Activated naive CD8-positive, alpha-beta T cell treated with anti-CD3 and anti-CD28 coated beads, Interleukin-2, amount 10 ng/mL, durations not matched to agents 7 days and 5 days (primary cell): ENCODE measurements at places on chromosomes 1 and 21. TPM values are rescaled to one million over a fixed set of nuclear protein-coding genes. Genes with fewer than 3 reads are reported as not detected.

LGR6 gene
- 5.2 TPM for total RNA-seq

CHRM3 gene
- 0.20 TPM for total RNA-seq

RASSF5 gene
- total RNA-seq: 211 TPM

INSRR gene
- 0.48 TPM for total RNA-seq

FOXD3 gene
- not detected for total RNA-seq

DIP2A gene
- 78.8 TPM for total RNA-seq

FYB2 gene
- total RNA-seq: not detected

- DNase-seq: no peak
Observed at GRCh38 chr1:207991583-207992026, 80.7 kb upstream of the CD34 start.

- DNase-seq: no peak
Observed at GRCh38 chr21:35119501-35120047, 70.5 kb upstream of the RUNX1 start.

DNA sequence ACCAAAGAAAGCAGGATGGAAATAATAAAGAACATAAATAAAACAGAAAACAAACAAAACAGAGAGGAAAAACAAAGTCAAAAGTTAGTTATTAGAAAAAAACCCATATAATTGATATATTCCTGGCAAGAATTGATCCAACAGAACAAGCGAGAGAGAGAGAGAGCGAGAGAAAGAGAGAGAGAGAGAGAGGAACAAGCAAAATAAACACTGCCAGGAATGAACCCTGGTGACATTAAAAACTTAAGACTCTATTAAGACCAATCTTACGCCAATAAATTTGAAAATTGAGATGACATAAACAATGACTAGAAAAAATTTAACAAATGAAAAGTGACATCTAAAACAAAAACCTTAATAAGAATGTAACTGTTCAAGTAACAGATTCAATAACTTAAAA, 64.1 kb downstream of the COP1 start:
- no peak for DNase-seq

DNA sequence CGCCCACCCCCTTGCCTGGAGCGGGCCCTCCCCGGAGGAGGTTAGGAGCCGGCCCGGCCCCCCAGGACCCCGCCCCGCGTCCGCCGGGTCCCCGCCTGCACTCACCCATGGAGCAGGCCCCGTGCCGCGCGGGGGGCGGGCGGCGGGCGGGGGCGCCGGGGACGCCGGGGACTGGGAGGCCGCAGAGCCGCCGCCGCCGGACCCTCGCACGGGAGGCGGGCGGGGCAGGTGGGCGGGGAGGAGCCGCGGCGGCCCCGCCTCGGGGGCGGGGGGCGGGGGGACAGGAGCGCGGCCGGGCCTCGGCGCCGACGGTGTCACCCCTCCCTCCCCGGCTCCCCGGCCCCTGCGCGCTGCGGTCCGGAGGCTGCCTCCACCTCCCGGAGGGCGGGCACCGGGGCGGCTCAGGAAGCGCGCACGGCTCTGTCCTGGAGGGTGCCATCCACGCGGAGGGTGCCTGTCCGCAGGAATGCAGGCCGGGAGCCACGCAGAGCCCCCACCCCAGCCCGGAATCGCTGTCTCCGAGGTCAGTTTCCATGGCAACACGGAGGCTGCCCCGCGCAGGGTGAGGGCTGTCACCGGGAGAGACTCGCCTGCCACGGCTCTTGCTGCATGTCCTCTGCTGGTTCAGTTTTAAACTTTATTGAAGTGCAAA, 5.9 kb upstream of the PLEKHG5 start:
- DNase-seq: peak; percentile 69

GRCh38 chr1:168007691-168008090, 70.8 kb upstream of the MPC2 start:
- no peak for DNase-seq

DNA sequence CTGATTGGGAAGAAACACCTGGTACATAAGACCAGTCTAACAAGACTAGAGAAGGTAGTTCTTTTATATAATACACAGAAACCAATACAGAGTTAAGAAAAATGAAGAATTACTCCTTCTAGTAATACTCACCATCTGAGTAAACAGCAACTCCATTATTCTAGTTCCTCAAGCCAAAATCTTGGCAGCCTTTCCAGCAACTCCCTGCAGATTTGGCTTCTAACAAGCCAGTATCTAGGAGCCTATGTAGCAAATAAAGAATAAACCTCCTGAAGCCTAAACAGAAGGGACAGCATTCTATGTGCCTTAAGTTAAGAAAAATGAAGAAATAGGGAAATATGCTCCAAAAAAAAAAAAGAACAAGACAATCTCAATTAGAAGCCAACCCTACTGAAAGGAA, 24.5 kb downstream of the ERO1B start:
- no peak for DNase-seq

DNA sequence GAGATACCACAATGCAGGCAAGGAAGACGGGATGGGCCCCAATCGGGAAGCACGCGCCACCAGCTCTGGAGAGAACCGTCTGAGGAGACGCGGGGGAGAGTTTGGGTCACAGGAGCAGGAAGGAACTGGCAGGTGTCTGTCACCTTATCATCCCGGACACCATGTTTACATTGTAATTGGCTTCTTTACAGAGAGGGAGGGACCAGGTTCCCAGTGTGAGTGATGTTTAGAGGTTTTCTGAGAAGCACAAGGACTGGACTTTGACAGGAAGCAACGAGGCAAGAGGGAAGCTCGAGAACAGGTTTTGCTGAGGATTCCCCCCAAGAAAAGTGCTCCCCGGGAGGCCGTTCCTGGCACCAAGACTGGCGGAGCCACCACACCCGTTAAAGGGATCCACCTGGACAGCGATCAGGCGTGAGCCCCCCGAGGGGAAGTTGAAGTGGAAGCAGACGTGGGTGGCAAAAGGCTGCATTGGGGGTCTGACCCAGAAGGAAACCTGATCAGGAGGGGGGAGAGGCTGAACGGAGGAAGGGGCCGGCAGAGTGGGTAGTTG, 957 bp downstream of the EPS15 start:
- peak; percentile 55 for DNase-seq

- DNase-seq: no peak
Observed at GRCh38 chr1:154589780-154590179, 18.2 kb downstream of the ADAR start.

DNA sequence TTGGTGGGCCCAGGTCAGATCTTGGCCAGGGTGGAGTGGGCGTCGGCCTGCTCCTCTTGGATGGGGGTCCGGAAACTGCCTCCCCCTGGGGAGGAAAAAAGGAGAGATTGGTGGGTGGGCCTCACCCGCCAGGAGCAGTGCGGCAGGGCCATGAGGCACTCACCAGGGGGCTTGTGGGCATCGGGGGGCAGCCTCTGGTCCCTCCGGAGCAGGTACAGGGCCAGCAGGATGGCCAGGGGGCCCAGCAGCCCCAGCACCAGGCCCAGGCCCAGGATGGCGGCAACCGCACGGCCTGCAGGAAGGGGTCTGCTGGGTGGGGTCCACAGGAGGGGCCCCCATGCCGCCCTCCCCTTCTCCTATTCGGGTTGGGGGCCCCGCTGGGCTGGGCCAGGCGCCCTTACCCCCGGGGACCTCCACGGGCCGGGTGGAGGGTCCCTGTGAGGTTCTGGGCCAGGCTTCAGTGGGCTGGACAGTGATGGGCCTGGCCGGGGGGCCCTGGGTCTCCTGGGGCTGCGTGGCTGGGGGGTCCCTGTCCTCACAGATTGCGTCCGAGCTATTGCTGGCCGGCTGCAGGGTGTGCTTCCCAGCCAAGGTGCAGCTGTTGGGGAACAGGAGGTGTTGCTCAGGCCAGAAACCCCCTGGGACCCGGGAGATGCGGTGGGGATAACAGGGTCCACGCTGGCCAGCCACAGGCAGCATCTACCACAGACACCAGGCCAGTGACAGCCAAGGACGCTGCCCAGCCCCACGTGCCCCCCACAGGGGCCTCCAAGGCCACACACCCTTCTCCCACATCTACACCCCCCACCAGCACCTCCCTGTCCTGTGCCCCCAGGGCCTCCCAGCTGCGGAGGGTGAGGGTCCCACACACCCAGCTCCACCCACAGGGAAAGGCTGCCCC, 2.2 kb downstream of the TNFRSF4 start:
- DNase-seq: peak; percentile 41

DNA sequence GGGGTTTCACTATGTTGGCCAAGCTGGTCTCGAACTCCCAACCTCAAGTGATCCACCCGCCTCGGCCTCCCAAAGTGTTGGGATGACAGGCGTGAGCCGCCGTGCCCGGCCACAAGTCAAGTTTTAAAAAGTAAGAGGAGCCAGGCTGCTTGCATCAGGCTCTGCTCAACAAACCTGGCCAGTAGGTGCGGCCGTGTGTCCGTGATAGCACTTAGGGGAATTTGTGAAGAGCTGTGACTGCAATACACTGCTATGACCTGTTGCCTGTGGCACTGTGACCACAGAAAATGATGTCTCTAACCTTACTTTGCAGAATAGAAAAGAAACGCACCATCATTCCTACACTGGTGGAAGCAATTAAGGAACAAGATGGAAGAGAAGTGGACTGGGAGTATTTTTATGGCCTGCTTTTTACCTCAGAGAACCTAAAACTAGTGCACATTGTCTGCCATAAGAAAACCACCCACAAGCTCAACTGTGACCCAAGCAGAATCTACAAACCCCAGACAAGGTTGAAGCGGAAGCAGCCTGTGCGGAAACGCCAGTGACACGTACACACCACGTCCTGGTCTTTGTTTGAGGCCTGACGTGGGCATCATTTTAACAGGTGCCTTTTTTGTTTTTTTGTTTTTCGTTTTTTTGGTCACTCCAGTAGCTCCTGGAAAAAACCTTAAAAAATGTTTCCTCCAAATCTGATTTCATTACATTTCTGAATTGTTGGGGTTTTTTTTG, 16.7 kb downstream of the C1orf174 start:
- no peak for DNase-seq

GRCh38 chr1:2823921-2824610, 22.6 kb upstream of the TTC34 start:
- no peak for DNase-seq

DNA sequence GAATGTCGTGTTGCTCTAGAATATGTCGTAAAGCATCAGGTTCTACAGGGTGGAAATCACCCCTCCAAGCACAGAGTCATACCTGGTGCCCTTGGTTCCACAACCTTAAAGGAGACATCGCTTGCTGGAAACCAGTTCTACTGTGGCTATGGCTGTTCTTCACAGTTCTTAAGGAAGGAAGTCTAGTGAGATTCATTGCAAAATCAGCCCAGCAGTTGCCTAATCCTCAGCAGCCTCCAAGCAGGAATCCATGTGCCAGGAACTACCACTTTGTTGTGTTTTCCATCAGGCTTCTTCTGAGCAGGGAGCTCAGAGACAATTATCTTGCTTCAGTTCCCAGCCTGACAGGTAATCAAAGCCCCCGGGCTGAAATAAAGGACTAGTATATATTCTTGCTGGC, 45.0 kb upstream of the SLC35F3 start:
- DNase-seq: no peak

DNA sequence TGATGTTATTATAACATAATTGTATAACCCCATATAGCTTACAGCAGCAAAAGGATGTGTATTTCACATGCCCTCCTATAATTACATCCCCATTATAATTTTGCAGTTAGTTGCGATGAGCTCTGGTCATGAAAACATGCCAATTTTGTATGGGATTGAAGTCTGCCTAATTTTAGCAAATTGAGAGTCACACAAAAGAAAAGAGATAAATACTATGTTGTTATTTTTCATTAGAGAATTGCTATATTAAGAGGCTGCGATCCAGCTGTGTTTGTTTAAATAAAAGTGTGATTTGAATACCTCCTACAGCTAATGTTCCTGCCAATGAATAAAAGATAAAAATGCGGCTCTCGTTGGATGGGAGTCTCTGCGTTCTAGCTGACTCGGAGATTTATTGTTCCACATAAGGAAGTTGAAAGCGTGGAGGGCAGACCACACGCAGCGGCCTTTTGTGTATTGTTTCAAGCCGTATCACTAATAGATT, 461.0 kb upstream of the NFIA start:
- no peak for DNase-seq

DNA sequence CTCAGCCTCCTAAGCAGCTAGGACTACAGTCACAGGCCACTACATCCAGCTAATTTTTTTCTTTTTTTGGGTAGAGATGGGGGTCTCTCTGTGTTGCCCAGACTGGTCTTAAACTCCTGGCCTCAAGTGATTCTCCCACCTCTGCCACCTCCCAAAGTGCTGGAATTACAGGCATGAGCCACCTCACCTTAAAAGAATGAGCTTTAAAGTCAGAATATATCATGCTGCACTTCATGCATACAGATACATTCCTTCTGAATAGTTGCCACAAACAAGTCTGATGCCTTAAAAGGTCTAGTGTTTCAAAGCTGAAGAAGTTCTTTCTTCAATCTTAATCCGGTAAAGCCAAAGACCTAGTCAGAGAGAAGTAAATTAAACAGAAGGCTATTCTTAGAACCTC, 23.8 kb upstream of the CPLANE2 start:
- DNase-seq: no peak

- DNase-seq: no peak
Observed at GRCh38 chr1:177505905-177506590, 335.3 kb downstream of the BRINP2 start.

DNA sequence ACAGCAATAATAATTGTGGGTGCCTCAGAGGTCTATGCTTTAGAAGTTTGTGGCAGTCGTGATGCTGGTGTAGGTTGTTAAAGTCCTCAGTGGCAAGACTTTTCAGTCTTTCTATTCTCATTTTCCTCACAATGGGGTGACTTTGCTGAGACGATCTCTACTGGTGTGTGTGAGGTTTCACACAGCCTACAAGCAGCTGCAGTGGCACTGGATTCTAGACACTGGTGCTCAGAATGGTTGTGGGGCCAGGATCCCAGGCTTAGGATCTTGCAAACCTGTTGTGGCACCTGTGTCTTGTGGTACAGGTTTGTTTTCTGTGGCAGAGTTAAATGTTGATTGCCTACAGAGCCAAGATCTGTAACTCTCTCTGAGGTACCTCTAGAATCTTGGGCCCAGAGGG, 581.2 kb downstream of the PTPRC start:
- DNase-seq: no peak
